RPMI7951 (cell line): ENCODE measurements at places on chromosomes 3 and 15. TPM values are rescaled to one million over a fixed set of nuclear protein-coding genes. Genes with fewer than 3 reads are reported as not detected.
A peak's percentile ranks its signal among the peaks of the same experiment; 100 is the strongest.

- no peak for DNase-seq
These were observed 14.6 kb downstream of the ZNF860 start for GRCh38 chr3:31996195-31996594.

DNA sequence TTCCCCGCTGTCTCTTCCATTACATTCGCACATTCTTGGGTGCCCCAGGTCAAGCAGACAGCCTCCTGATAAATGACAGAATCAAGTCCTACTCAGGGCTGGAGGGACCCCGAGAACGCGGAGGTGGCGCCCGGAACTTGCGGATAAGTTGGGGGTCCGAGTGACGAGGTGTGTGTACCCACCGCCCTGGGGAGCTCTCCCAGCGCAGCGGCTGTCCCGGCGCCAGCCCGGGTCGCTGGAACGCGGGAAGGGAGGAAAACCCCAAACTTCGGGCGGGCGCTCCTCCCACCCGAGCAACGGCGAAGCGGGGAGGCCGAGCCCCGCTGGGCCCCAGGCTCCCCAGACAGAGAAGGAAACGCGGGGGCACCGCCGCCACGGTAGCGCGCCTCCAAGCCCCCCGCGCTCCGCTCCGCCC lies 550 bp downstream of the CLN6 start:
- no peak for DNase-seq

DNA sequence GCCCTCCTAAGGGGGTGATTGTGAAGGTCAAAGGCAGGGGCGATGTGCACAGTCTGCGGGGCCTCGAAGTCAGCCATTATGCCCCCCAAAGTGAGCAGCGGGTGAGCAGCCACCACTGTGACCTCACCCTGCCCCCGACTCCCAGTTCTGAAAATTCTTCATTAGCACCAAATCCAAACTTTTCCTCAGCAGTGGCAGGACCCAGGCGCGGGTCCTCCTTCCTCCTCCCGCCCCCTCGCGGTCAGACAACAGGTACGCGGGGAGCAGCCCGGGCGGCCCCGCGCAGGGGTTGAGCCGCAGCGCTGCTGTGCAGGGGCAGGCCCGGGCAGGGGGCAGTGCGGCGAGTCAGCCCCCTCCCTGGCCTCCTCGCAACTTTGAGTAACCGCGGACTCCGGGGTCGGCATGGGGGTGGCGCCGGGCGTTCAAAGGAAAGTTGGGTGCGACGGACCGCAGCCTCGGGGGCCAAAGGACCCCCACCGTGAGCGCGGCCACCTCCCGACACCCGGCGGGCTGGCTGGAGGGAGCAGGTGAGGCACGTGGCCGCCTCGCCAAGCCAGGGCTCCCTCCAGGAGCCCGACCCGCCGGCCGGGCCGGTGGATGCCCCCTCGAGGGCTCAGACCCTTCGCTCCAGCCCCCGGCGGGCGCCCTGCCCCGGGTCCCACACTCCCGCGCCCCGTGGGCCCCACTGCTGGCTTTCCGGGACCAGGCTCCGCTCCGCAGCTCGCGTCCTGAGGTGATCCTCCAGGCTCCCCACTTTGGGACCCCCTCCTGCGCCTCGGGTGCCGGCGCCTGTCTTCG lies 49.4 kb upstream of the CCDC174 start:
- DNase-seq = no peak

GRCh38 chr3:81752604-81753003 lies 8.8 kb downstream of the GBE1 start:
- no peak for DNase-seq

GRCh38 chr3:46844397-46844796 lies 18.8 kb downstream of the MYL3 start:
- no peak for DNase-seq

- peak; percentile 56 for DNase-seq
These were observed 393.3 kb upstream of the CBLB start for GRCh38 chr3:106261915-106262683.

DNA sequence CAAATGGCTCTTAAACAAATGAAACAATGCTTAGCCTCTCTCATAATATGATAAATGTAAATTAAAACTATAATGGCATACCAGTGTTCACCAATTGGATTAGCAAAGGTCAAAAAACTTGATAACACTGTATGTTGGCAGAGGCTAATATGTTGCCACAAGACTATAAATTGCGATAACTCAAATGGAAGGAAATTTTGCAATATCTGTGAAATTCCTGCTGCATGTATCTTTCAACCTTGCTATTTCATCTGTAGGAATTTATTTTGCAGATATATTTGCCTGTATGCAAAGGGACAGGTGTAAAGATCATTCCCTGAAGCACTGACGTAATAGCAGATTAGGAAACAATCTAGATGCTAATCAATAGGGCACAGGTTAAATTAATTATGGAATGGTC lies 191.4 kb upstream of the EIF1B start:
- DNase-seq = no peak

- DNase-seq = peak; percentile 49
These were observed 34.4 kb downstream of the PAQR9 start for GRCh38 chr3:142929109-142929508.

DNA sequence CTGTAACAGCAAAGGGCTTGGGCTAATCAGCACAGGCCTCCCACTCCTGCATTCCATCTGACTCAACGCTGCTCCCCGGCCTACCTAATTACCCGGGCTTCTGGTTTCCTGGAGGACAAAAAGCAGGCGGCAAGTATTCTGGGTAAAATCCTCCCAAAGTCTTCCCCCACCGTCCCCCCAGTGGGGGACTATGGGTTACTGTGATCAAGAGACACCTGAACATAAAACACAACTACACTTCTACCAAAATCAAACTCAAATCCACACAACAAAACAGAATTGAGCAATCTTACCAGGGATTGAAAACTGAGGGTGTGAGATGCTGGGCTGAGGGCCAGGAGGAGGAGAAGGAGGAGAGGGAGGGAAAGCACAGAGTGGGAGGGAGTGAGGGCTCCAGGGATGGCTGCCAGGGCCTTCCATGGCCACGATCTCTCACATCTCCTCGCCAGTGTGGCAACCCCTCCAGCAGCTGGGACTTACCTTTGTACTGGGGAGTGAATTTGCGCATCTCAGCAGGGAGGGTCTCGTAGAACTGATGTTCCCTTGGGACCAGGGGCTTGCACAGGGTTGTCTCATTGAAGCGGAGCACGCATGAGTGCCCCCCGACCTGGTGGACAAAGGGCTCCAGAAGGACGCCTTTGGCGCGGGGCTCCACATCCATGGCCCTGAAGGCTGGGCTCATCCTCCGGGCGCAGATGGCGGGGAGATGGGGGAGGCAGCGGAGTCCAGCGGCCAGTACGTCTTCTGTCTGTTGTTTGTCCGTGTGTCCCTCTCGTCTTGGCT lies 9.1 kb upstream of the NCKIPSD start:
- peak; percentile 81 for DNase-seq

- DNase-seq = no peak
These were observed 11.7 kb downstream of the TF start for GRCh38 chr3:133757701-133758567.

- peak; percentile 93 for DNase-seq
These were observed 26.1 kb downstream of the TAMM41 start for GRCh38 chr3:11820531-11821041.

DNA sequence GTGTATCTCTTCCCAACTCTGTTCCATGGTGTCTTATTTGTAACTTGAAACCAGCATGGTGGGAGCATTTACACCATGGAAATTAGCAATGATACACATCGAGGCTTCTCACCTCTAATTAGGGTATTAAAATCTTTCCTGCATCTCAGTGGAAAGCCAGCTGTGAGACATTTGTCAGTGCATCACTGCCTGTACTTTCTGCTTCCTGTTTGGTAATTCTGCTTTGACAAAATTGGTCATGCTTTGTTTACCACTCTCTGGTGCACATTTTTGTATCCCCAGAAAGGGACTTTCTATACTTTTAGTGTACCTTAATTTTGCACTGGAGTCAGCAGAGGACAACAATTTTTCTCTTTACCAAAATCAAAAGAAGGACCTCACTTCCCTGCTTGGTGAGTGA lies 402.1 kb downstream of the PDCD6IP start:
- DNase-seq = no peak

GRCh38 chr15:34701536-34701935 lies 53.3 kb downstream of the GJD2 start:
- no peak for DNase-seq

GRCh38 chr3:66425032-66425431 lies 75.8 kb downstream of the LRIG1 start:
- no peak for DNase-seq

GRCh38 chr15:58487041-58487723 lies 55.4 kb downstream of the LIPC start:
- DNase-seq = no peak

GRCh38 chr3:36926292-36926897 lies 18.5 kb downstream of the TRANK1 start:
- DNase-seq = no peak

DNA sequence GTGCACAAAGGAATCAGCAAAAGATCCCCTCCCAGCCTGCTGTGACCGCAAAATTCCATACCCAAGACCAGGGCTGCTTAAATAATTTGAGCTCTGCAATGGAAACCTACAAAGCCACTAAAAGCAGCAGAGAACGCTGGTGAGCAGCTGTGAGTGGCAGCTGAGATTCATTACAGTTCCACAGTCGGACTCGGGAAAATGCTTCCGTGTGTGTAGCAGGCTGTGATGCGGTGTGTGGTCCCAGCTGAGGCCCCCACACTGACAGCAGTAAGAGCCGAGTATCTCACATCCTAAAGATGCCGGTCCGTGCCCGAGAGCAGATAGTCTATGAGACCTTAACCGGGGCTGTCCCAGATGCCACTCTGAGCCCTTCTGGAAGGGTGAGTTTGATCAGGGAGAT lies 37.4 kb downstream of the TM2D3 start:
- DNase-seq = no peak

- no peak for DNase-seq
These were observed 437.3 kb upstream of the TPM1 start for GRCh38 chr15:62605282-62605681.

GRCh38 chr3:119019767-119020518 lies 14.7 kb downstream of the IGSF11 start:
- DNase-seq = no peak

- peak; percentile 71 for DNase-seq
These were observed 61.0 kb downstream of the IQSEC1 start for GRCh38 chr3:13012221-13012691.

Gene KNG1
- not detected in 2 replicates for total RNA-seq

Gene GABRR3
- total RNA-seq = not detected in 2 replicates

Gene LRTM1
- total RNA-seq = 1.6 and 2.2 TPM in 2 replicates

Gene PHLDB2
- 92.6 and 122 TPM in 2 replicates for total RNA-seq

Gene EPHB1
- total RNA-seq = 1.6 and 2.6 TPM in 2 replicates

Gene ALDH1L1
- total RNA-seq = not detected in 2 replicates

Gene UCN2
- 4.3 and 7.2 TPM in 2 replicates for total RNA-seq

Gene CPN2
- total RNA-seq = 0.10 TPM in 1 of 2 replicates, not detected in the other

Gene SETMAR
- total RNA-seq = 10.5 and 13.8 TPM in 2 replicates

Gene ISLR
- 2.5 and 8.8 TPM in 2 replicates for total RNA-seq

Gene ELL3
- 1.2 and 4.3 TPM in 2 replicates for total RNA-seq

Gene SCN5A
- under 0.01 and 0.59 TPM in 2 replicates for total RNA-seq

Gene IQCF5
- total RNA-seq = not detected in 2 replicates

Gene SRGAP3
- total RNA-seq = 2.3 and 3.6 TPM in 2 replicates
